ENCODE measurements at places on chromosomes 4 and X. TPM values are rescaled to one million over a fixed set of nuclear protein-coding genes. Genes with fewer than 3 reads are reported as not detected.

- DNase-seq: no peak
Observed at GRCh38 chrX:74505437-74505836, 84.1 kb downstream of the SLC16A2 start.

- DNase-seq: no peak
Observed at GRCh38 chr4:10050721-10051120, 29.4 kb upstream of the SLC2A9 start.

DNA sequence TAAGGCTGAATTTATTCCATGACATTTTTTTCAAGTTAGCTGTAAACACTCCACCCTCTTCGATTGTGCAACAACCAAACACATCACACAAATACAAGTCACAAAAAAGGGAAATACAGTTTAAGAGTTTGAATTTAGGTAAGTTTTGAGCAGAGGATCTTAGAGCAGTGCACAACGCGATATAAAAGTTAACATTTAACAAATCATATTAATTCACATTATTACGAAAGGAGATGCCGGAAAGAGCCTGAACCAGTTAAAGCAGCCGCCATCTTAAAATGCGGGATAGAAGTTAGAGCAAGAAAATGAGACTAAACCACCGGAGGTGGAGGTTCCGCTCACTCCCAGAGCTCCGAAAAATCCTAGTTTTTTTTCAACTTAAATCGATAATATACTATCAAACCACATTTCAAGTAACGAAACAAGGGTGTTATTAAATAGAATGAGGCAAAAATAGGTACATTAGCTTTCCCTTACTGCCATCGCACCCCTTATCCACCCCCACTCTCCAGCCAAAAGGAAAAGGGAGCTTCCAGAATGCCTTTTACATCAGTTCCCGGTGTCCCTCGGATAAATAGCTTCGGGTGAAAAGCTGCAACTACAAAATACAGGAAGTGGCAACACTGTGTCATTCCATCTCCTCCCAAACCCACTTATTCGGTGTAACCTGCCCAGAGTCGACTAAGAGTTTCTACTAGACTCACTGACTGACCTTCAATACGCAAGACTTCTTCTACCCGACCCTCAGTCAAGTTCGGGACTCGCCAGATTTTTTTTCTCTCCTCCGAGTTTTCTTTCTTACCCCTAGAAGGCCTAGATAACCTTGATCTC lies 1.9 kb downstream of the UBE2D3 start:
- no peak for DNase-seq

GRCh38 chrX:133265331-133265730 lies 47.2 kb upstream of the TFDP3 start:
- no peak for DNase-seq

DNA sequence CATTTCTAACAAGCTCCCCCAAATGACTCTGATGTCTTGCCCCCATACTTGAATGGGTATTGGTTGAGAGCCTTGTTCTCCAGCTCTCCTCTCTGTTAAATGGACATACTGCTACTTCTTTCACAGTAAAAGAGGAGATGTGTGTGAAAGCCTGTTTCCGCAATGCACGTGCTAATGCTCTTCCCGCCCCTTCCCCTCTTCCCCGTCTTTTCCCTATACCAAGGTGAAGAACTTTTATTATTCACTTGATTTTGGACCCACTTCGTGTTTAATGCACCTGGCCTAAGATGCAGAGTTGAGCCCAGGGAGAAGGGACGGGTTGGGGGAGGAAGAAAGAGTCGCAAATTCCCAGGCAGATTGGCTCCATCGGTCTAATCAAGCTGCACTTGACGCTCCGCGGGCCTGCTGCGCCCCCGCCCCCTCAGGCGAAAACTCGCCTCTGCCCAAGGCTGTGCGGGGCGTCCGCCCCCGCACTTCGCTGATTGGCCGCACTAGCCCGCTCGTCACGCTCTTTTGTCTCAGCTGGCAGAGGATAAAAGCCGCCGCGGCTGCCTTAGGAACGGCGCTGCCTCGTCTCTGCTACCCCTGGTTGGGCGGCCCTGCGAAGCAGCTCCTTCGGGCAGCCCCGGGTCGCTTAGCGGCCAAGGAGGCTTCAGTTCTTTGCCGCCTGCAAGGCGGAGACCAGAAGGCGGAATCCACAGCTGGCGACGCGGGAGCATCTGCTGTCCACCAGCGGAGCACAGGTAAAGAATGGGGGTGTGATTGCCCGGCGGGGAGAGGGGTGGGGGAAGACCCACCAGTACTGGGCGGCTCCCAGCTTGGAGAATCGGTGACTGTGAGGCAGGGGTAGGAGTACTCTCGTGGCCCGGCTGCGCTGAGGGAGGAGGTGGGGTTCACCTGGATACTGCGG lies at the start of gene ZCCHC12:
Gene ZCCHC12, plus strand, starts transcription at position 562 of the 910 bp plus-strand sequence. CDS start 1,421 bp downstream, outside the sequence.
- DNase-seq: no peak

DNA sequence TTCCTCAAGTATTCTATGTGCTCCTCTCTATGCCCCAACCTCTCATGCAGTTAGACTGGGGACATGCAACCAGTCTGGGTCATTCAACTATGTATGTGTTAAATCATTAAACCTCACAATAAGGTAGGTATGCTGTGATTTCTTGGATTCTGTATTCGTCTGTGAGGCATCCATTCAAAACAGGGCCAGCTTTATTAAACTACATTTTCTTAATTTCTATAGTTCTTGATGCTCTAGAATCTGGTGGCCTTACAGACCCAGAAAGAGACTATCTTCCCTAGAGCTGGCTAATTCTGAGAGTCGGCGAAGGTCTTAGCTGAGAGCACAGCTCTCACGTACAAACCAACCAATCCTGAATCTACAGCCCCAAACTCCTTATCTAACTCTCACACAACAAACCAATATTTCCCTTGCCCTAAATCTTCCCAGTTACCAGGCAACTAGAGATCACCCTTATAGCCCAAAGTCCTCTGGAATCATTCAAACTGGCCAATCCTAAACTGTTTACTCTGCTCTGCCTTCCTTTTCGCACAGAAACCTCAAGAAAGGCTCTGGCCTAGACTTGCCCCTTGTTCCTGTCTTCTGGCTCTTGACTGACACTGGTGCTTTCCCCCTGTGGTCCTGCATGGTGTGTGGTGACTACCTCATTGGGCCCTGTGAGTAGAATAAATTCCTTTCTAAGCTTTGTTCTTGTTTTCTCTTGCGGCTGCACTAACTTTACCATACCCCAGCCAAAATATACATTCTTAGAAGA lies 203.5 kb upstream of the TET2 start:
- DNase-seq: no peak

- DNase-seq: peak; percentile 72
Observed at GRCh38 chr4:98474408-98474844, 184.0 kb downstream of the TSPAN5 start.

DNA sequence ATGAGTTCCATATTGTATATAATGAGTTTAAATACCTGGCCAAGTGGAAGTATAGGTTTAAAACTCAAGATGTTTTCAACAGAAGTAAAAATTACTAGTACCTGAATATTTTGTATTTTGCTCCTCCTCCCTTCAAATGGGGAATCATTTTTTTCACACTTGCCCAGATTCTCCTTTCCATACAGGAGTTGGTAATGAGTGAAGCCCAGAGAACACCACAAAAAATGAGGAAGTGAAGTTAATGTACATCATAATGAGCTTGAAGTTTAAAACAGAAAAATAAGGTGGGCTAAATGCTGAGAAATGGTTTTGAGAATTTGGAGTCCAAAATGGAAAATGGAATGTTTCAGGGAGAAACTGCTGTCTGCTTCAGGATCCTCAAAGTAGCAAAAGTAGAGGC lies 364.8 kb upstream of the EMCN start:
- DNase-seq: no peak

DNA sequence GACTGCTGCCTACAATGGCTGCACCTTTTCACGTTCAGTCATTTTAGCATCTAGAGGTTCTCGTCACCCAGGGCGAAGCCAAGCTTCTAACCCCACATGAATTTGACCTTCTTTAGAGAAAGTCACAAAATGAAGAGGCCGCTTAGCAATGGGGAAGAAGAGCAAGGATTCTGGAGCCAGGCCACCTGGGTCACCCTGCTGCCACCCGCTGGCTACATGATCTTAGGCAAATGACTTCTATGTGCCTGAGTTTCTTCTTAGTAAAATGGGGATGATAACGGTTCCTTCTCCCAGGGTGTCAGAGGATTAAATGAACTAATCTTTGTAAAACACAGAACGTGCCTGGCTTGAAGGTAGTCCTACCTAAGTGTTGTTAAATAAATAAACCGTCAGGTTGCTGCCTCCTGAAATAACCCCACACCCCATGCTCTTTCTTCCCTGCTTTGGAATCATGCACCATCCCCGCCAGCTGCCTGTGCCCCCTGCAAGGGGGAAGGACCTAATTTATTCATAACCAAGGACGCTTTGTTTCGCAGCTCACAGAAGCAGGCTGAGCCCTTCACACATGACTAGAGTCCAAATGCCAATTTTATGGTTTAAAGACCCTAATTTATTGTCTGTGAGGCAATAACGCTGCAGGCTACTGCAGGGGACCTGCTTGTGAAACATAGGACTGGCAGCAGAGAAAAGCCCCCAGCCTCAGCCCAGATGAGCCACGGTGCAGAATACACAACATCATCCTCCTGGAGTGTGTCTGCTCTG lies 28.6 kb upstream of the NSG1 start:
- no peak for DNase-seq

DNA sequence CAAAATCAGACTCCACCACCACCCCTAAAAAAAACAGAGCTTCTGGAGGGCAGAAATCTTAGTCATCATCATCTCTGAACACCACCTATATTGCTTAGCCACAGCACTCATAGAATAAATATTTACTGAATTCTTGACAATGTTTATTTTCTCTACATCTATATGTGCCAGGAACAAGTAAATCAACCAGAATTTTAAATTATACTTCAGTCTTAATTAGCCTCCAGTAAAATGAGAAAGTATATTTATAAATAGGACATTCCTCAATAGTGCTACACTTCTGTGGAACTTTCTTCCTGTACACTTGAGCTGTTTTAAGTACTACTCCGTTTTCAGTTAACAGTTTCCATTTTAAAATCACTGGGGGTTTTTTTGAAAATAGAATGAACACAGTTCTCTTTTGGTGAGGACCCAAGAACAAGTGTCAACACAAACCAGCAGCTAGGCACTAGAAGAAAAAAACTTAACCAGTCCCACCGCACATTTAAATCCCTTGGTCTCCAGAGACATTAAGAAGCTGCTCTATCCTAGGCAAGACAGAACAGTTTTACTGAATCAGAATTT lies 25.5 kb downstream of the SMIM14 start:
- no peak for DNase-seq

GRCh38 chr4:86432559-86433134 lies 72.8 kb upstream of the MAPK10 start:
- DNase-seq: no peak

- peak; percentile 77 for DNase-seq
Observed at GRCh38 chrX:109826954-109827708, 94.1 kb upstream of the ACSL4 start.

- DNase-seq: peak; percentile 97
Observed at GRCh38 chr4:124940387-124940786, 227.9 kb upstream of the ANKRD50 start.

DNA sequence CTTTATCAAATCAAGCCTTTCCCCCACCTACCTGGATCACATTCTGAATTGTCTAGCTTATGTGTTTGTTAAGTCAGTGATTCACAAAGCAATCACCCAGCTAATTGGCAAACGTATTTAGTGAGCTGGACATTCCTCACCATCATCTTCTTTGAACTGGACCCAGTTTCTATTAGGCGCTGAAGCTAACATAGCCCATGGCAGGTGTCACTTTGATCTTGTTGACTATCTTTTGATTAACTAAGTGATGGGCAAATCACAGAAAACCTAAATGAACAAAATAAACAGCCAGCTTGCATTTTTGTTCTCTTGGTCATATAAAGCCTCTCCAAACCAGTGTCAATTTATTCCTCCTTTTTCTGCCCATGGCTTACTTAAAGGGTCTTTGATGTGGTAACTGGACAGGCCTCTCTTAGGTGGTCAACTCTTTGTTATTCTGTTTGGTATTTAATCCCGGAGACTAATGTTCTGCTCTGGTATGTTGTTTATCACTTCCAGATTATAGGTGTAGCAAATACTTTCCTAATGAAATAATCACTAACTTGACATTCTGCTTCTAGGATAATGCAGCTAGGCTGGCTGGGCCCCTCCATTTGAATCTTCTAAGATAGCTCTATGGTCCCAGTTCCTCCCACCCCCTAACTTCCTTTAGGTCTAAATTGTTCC lies 105.3 kb upstream of the SMIM10 start:
- no peak for DNase-seq

- no peak for DNase-seq
Observed at GRCh38 chrX:72131317-72132294, at the start of gene RTL5. RTL5 (minus strand) TSS chrX:72131915.

- DNase-seq: no peak
Observed at GRCh38 chr4:170423137-170423536, 333.4 kb upstream of the AADAT start.

DNA sequence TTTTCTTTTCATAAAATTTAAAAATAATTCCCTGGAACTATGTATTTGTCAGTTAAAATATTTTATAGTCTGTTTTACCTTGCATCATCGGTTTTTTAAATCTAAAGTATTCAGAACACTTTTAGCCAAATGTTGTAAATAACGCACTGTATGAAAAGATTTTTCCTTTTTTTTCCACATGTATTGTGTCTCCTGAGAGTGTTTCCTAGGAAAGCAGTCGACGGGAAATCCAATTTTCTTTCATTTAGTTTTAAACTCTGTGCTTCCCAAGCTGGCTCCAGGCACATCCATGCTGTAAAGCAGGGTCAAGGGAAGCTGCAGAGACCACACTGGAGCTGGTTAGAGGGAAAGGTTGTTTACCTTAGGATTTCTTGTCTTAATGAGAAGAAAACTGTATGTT lies 1724.3 kb upstream of the TENM3 start:
- DNase-seq: no peak

Gene ZDHHC15
- total RNA-seq: 1.1 TPM

Gene TXLNG
- 12.3 TPM for total RNA-seq

Gene DACH2
- total RNA-seq: not detected

Gene MAGEC3
- not detected for total RNA-seq

Gene LRP2BP
- total RNA-seq: 0.14 TPM

Gene MBNL3
- total RNA-seq: 6.3 TPM

Gene MTMR8
- 0.12 TPM for total RNA-seq

Gene EMCN
- total RNA-seq: not detected

Gene HTN3
- not detected for total RNA-seq

Gene MRPL1
- 54.2 TPM for total RNA-seq

Gene SHROOM2
- 4.8 TPM for total RNA-seq

Gene HOPX
- not detected for total RNA-seq
